ENCODE measurements at places on chromosomes 12 and 14. TPM values are rescaled to one million over a fixed set of nuclear protein-coding genes. Genes with fewer than 3 reads are reported as not detected.

The SLC22A17 gene
- total RNA-seq = 13.1 TPM

The MLXIP gene
- total RNA-seq = 35.7 TPM

The SOAT2 gene
- not detected for total RNA-seq

The TMPRSS12 gene
- not detected for total RNA-seq

The IGF1 gene
- under 0.01 TPM for total RNA-seq

The SMOC1 gene
- total RNA-seq = 2.7 TPM

The BDKRB1 gene
- total RNA-seq = 0.17 TPM

The FIGNL2 gene
- total RNA-seq = 2.6 TPM

The INSM2 gene
- not detected for total RNA-seq

The ZBTB1 gene
- total RNA-seq = 46.3 TPM

The KLRD1 gene
- total RNA-seq = 1.5 TPM

The RALGAPA1 gene
- 44.4 TPM for total RNA-seq

The RASSF8 gene
- 35.3 TPM for total RNA-seq

The SLC25A47 gene
- not detected for total RNA-seq

The PLA2G1B gene
- total RNA-seq = not detected

The RPGRIP1 gene
- not detected for total RNA-seq

The MAP1LC3B2 gene
- total RNA-seq = 1.2 TPM

The RTN1 gene
- total RNA-seq = 0.79 TPM

The ADAM21 gene
- 0.08 TPM for total RNA-seq

The OTOGL gene
- 0.14 TPM for total RNA-seq

The FSCB gene
- total RNA-seq = not detected

The SLC6A13 gene
- total RNA-seq = not detected

The PMCH gene
- not detected for total RNA-seq

The FAM161B gene
- total RNA-seq = 5.5 TPM

The BHLHE41 gene
- total RNA-seq = 9.0 TPM

The HCAR2 gene
- total RNA-seq = not detected

The SCN8A gene
- total RNA-seq = 3.1 TPM

The KIF26A gene
- 0.48 TPM for total RNA-seq

The HCAR3 gene
- total RNA-seq = not detected

The TSPAN9 gene
- total RNA-seq = 18.5 TPM

The KRT5 gene
- not detected for total RNA-seq

The CEBPE gene
- total RNA-seq = not detected

The DPF3 gene
- not detected for total RNA-seq

The GZMH gene
- not detected for total RNA-seq
